ENCODE measurements at places on chromosomes 3 and 15. TPM values are rescaled to one million over a fixed set of nuclear protein-coding genes. Genes with fewer than 3 reads are reported as not detected.

Gene CCDC54
- total RNA-seq, result not detected

Gene FBLN2
- 254 TPM for total RNA-seq

Gene DGKG
- total RNA-seq, result 6.7 TPM

Gene ALAS1
- 46.3 TPM for total RNA-seq

Gene AMT
- total RNA-seq, result 0.28 TPM

Gene PCOLCE2
- 29.4 TPM for total RNA-seq

Gene AZI2
- total RNA-seq, result 255 TPM

Gene CYP1A1
- not detected for total RNA-seq

Gene ADIPOQ
- total RNA-seq, result not detected

Gene DAG1
- total RNA-seq, result 77.1 TPM

Gene SERPINI2
- total RNA-seq, result not detected

Gene CHRFAM7A
- under 0.01 TPM for total RNA-seq

Gene TRPC1
- total RNA-seq, result 35.5 TPM

Gene UBAP1L
- 2.8 TPM for total RNA-seq

Gene NSMCE3
- 10.3 TPM for total RNA-seq

Gene DENND4A
- 22.9 TPM for total RNA-seq

Gene GPR87
- 0.09 TPM for total RNA-seq

Gene SOX14
- not detected for total RNA-seq

Gene DIS3L
- total RNA-seq, result 19.0 TPM

Gene IMPG2
- 0.59 TPM for total RNA-seq

Gene GABRR3
- total RNA-seq, result not detected

Gene GPR156
- 0.92 TPM for total RNA-seq

Gene SERINC4
- total RNA-seq, result not detected

Gene ACOX2
- total RNA-seq, result 13.4 TPM

Gene IGF2BP2
- total RNA-seq, result 82.7 TPM

Gene CFAP20DC
- total RNA-seq, result 2.7 TPM

Gene ARIH2
- 78.8 TPM for total RNA-seq

Gene HDC
- total RNA-seq, result not detected

Gene SLC51A
- not detected for total RNA-seq

Gene EIF4A2
- 938 TPM for total RNA-seq

Gene SLCO2A1
- not detected for total RNA-seq

Gene NR1I2
- total RNA-seq, result not detected

Gene RAD51
- 4.8 TPM for total RNA-seq

Gene RASL12
- total RNA-seq, result not detected

Gene CPNE4
- total RNA-seq, result not detected

Gene SPRED1
- total RNA-seq, result 57.9 TPM

Gene RTP1
- total RNA-seq, result not detected

Measured in smooth muscle cell of the umbilical artery (primary cell).